Hippocampal formation (tissue), 2 donors: ENCODE measurements at places on chromosomes 3 and 15.

DNA sequence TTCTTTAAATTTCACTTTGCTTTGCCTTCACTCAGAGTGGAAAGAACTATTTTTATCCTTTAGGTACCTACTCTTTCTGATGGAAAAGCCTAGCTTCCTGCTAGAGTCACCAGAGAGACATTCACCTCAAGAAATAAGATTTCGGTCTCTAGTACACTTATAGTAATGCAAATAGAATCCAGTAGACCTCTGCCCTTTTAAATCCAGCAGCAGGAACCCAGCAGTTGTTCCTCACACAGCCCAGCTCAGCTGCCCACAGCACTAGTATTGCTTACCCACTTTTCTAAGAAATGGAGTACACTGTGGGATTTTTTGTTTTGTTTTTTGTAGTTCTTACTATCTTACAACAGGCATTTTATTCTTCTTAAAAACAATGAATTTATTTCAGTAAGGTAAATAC is 497.0 kb upstream of the CCDC54 start:
- DNase-seq: no peak

- DNase-seq: no peak
Observed at GRCh38 chr3:156209631-156210335, 89.4 kb downstream of the KCNAB1 start.

DNA sequence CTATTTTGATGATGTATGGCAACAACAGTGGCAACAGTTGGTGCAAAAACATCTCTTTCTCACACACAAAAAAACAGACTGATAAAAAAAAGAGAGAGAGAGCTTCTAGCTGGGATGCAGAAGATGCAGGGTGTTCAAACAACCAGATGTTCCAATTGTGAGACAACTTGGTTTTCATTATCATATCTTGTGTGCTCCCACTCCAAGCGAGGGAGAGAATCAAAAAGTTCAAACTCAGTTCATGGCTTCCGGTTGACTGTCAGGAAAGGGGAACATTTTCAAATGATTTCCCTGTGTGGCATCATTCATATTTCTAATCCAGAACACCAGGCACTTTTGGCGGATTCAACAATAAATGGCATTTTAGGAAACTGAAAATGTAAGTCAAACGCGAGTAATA is 72.1 kb downstream of the RSL24D1 start:
- no peak for DNase-seq

- no peak for DNase-seq
Observed at GRCh38 chr3:128416578-128417211, 50.0 kb downstream of the DNAJB8 start.

GRCh38 chr3:195446359-195446758 is 3.5 kb upstream of the ACAP2 start:
- no peak for DNase-seq
